ENCODE measurements at places on chromosomes 12 and 14. TPM values are rescaled to one million over a fixed set of nuclear protein-coding genes. Genes with fewer than 3 reads are reported as not detected.

Gene TAS2R14
- 1.9 TPM for total RNA-seq

Gene RPS6KL1
- total RNA-seq: 2.1 TPM

Gene CLEC4C
- total RNA-seq: not detected

Gene ZBTB42
- 1.5 TPM for total RNA-seq

Gene ADAM21
- 0.32 TPM for total RNA-seq

Gene GOLGA3
- 69.6 TPM for total RNA-seq

All from epithelial cell of alveolus of lung (primary cell).